ENCODE measurements at places on chromosomes 7 and 10.

DNA sequence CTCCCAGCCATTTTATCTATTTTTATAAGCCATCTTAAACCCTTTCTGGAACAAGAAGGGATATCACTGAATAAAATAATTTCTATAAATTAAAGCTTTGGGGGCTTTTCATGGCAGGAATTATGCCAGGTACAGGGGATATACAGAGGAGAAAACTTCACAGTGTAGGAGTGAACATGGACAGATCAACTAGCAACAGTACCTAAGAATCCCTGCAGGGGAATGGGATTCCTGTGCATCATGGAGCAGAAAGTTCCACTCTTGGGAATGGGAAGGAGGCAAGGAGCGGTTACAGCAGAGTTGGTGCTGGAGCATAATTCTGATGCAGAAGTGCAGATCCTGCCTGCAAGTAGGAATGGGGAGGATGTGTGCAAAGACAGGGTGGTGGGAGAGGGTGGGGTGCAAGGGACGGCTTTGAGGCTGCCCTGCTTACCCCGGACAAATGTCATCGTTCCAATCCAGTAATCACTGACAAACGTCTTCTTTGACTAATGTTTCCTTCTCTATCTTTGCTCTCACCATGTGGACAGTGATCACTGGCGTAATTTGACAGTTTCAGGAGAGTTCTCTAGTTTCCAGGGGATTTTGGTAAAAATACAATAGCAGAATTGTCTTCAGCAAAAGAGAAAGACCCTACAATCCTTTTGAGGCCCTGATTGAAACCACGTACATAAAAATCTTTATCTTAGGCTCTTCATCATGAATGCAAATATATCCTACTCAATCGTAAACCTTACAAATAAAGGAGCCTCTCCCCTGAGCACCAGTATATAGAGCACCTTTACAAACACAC is 196.7 kb downstream of the HECW1 start:
- no peak for DNase-seq

- no peak for DNase-seq
Observed at GRCh38 chr7:101562531-101563197, 66.4 kb downstream of the MYL10 start.

GRCh38 chr7:45606050-45606449 is 31.9 kb downstream of the ADCY1 start:
- DNase-seq, result no peak

GRCh38 chr10:114394531-114394930 is 9.8 kb downstream of the AFAP1L2 start:
- DNase-seq, result no peak

All from GM12891 (cell line).